ENCODE measurements at places on chromosomes 1 and 21.

GRCh38 chr1:200181861-200182260 is 154.4 kb downstream of the NR5A2 start:
- no peak for DNase-seq

GRCh38 chr21:40433538-40433937 is 413.4 kb downstream of the DSCAM start:
- DNase-seq: no peak

DNA sequence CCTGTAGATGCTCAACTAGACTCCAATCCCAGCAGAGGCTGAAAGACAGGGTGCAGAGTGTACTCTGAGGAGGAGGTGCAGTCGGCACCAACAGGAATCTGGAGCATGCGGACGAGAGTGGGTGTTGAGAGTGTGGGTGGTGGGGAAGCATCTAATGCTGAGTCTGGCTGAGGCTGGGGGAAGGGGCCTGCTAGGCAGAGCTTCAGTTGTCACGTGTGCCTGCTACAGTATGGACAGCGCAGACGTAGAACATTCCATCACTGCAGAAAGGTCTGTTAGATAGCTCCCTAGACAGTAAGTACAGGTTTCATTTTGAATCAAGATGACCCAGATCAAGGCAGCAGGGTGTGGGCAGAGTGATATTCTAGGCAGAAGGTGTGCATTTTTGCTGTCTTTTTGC is 23.1 kb downstream of the SNAP47 start:
- DNase-seq: no peak

- DNase-seq: no peak
These were observed 116.8 kb upstream of the GORAB start for GRCh38 chr1:170414989-170415709.

GRCh38 chr1:169163059-169163458 is 56.6 kb downstream of the ATP1B1 start:
- DNase-seq: no peak

DNA sequence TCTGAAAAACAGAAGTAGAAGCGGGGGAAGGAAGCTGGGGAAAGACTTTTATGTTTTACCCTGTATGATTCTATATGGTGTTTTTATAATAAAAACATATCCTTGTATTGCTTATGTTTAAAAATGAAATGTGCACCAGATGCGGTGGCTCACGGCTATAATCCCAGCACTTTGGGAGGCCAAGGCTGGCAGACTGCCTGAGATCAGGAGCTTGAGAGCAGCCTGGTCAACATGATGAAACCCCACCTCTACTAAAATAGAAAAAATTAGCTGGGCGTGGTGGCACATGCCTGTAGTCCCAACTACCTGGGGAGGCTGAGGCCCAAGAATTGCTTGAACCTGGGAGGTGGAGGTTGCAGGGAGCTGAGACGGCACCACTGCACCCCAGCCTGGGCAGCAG is 155.4 kb downstream of the SMYD3 start:
- peak; percentile 71 for DNase-seq

GRCh38 chr1:54329312-54330003 is 76.7 kb downstream of the SSBP3 start:
- DNase-seq: peak; percentile 29

- DNase-seq: no peak
These were observed 40.5 kb upstream of the CAPZB start for GRCh38 chr1:19525607-19526545.

DNA sequence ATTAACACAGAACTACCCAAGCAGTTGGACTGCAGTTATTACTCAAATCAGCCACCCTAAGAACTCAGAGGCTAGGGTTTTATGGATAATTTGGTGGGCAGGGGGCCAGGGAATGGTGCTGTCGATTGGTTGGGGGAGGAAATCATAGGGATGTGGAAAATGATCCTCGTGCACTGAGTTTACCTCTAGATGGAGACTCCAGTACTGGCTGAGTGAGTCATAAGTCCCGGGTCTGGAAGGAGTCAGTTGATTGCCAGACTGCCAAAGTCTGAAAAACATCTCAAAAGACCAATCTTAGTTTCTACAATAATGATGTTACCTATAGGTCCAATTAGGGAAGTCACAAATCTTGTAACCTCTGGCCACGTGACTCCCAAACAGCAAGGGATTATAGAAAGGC is 257.5 kb upstream of the PRMT6 start:
- no peak for DNase-seq

- peak; percentile 4 for DNase-seq
These were observed 149.1 kb downstream of the FCRL5 start for GRCh38 chr1:157403203-157403602.

GRCh38 chr1:22239378-22239777 is 96.5 kb upstream of the WNT4 start:
- DNase-seq: no peak

DNA sequence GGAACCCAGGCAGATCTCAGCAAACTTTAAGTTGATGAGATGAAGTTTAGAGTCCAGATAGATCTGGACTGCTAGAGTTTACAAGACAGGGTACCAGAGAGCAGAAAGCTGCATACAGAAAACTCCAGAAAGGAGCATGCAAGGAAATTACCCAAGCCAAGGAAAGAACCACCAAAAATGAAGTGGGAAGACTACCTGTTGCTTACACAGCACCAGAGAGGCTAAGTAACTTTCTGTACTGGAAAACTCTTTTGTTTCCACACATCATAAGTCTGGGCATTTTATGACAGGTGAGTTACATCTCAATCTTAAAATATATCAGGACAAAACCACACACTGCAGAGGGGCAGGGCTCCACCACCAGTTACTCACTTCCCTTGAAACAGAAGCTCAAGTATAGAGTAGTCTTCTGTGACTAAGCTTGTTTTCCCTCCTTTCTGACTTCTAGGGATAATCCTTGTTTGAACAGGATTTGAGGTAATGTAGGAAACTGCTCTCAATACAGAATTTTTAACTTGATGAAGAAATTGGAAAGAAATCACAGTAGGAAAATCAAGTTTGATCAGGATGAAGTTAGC is 17.4 kb upstream of the GJA9 start:
- DNase-seq: no peak

GRCh38 chr1:226026833-226027232 is 27.7 kb upstream of the SDE2 start:
- no peak for DNase-seq

DNA sequence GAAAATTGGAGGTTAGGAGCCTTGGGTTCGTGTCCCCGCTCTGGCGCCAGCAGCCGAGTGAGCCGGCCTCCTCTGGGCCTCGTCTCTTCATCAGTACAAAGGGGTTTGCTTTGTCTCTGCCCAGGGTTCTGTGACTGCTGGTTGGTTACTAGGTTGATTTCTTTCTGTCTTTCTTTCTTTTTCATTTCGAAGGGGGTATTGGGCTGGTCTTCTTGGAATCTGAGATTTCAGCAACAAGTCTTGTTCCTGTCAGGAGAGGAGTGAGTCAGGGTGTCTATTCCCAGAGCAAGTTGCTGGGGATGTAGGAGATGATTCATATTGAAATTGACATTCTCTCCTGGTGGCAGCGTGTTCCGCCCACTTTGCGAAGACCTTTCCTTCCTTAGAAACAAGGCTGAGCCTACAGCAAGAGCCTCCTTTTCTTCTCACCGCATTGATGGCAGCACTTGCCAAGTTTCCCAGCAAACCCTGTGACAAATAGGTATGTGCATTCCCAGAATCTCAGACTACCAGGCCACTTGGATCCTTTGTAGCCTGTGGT is 79.2 kb downstream of the MAN1C1 start:
- DNase-seq: no peak

GRCh38 chr1:108125312-108126138 is 74.6 kb downstream of the SLC25A24 start:
- DNase-seq: peak; percentile 74

- DNase-seq: no peak
These were observed 19.4 kb upstream of the EPHB2 start for GRCh38 chr1:22691031-22691753.

DNA sequence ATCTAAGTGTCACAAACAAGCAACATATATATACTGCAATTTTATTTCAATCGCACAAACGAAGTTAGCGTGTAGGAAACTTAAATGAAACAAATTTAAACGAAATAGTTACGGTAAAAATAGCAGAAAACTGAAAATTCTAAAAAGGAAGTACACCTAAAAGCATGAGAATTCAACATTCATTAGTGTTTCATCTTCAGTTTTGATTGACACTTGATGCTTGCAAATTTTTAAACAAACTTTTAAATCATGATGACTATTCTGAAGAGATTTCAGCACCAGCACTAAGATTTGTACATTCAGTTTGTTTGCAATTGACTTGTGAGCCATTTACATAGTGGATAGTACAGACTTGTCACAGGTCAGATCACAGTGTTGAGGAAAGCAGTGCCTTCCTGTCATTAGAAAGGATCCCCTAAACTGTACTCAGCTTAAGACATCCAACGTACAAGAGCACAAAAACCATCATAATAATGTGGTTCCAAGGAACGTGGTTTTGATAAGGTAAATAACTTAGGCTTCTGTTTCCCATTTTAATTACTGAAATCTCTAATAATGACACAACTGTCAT is 67.0 kb upstream of the LBR start:
- DNase-seq: no peak

DNA sequence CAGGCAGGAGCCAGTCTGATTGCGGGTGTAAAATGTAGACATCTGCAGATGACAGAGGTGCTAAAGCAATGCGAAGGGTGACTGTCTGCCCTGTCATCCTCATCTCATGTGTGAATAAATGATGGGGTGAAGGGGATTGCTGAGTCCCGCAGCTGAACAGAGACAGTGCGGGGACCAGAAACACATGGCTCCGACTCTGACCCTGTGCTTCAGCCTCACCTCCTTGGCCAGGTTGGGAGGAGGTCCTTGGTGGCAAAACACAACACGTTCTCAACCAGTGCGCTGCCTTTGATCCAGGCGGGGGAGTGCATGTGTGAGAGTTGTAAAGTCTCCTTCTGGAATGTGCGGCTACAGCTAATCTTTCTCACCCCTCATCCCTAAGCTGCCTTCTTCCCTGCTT is 32.0 kb upstream of the TTC22 start:
- no peak for DNase-seq

DNA sequence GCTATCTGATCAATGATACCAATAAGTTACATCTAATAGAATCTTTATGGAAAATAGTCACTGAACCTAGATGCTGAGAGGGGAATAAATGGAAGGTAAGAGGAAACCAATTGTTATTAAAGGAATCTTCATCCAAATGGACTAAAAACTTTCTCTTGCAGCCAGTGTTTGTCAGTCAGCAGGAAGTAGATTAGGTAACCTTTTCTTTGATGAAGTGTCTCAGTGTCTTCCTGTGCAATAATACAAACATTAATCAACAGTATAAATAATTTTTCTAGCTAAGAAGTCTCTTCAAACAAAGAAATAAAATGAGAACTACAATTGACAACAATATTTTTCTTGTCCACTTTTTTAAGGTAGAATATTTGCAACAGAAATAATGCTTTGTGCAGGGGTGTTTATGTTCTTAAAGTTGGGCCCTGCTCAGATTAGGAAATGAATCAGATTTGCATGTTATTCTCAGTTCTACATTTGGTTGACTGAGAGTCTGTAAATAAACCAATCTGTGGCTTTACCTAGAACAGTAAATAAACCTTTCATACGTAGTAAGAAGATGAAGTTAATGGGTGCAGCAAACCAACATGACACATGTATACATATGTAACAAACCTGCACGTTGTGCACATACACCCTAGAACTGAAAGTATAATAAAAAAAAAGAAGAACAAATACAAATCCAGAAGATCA is 391.4 kb downstream of the MRPL39 start:
- DNase-seq: no peak

GRCh38 chr1:36326499-36326898 is 3.1 kb upstream of the EVA1B start:
- DNase-seq: no peak

DNA sequence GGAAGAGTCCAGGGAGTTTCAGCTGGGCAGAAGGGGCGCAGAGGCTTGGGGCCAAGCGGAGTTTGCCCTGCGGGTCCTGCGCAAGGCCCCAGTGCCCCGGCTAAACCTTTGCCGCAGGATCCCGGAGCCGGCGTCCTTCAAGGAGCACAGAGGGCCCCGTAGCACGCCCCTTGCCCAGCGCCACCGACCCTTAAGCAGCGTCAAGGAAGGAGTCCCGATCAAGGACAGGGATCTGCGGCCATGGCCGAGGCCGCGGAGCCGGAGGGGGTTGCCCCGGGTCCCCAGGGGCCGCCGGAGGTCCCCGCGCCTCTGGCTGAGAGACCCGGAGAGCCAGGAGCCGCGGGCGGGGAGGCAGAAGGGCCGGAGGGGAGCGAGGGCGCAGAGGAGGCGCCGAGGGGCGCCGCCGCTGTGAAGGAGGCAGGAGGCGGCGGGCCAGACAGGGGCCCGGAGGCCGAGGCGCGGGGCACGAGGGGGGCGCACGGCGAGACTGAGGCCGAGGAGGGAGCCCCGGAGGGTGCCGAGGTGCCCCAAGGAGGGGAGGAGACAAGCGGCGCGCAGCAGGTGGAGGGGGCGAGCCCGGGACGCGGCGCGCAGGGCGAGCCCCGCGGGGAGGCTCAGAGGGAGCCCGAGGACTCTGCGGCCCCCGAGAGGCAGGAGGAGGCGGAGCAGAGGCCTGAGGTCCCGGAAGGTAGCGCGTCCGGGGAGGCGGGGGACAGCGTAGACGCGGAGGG is 520 bp downstream of the CLIC6 start:
- no peak for DNase-seq

GRCh38 chr1:73907051-73907450 is 290.9 kb downstream of the LRRIQ3 start:
- DNase-seq: no peak

DNA sequence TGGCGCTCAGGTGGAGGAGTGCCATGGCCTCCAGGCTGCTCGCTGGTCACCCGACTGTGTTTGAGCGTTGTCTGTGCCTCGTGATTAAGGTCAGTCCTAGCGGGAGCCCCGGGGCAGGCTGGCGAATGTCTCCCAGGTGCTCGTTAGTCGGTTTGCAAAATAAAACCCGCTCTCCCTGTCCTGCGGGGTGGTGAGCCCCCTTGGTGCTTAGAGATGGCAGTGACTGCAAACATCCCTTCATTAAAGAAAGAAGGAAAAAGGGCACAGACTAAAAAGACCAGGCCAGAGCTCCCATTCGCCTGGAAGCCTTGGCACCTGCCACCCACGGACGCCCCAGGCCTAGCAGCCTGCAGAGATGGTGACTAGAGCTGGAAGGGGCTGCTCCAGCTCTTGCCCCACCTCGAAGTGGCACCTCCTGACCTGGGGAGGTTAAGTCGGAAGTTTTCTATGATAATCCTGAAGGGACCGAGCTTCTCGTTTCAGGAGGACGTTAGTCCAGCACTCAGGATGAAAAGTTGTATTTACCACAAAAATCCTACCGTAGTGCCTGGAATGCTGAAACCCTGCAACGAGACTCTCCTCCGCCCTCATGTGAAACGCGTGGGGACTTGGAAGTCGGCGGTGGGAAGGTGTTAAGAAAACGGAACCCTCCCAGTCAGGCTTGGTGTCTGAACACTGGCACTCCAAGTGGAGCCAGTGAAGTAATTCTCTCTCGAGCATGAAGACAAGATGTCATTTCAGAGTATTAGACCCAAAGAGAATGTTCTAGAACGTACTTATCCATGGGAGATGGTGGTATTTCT is 24.6 kb downstream of the RIPK4 start:
- no peak for DNase-seq

- DNase-seq: peak; percentile 26
These were observed 157.2 kb downstream of the PLA2G4A start for GRCh38 chr1:186985889-186986491.

- DNase-seq: no peak
These were observed 1770.6 kb downstream of the PLA2G4A start for GRCh38 chr1:188599313-188599712.

All from NCI-H524 (cell line).